ENCODE measurements at places on chromosomes 12 and 14.
A peak's percentile ranks its signal among the peaks of the same experiment; 100 is the strongest.

- DNase-seq = no peak
Observed at GRCh38 chr14:53327716-53328115, 174.6 kb upstream of the DDHD1 start.

- DNase-seq = no peak
Observed at GRCh38 chr12:23931176-23931575, 18.3 kb downstream of the SOX5 start.

GRCh38 chr12:102728506-102729242 lies 188.4 kb downstream of the PAH start:
- DNase-seq = no peak

- DNase-seq = no peak
Observed at GRCh38 chr12:25962932-25963525, 4.5 kb downstream of the RASSF8 start.

GRCh38 chr14:73863209-73863608 lies 11.6 kb downstream of the PTGR2 start:
- no peak for DNase-seq

DNA sequence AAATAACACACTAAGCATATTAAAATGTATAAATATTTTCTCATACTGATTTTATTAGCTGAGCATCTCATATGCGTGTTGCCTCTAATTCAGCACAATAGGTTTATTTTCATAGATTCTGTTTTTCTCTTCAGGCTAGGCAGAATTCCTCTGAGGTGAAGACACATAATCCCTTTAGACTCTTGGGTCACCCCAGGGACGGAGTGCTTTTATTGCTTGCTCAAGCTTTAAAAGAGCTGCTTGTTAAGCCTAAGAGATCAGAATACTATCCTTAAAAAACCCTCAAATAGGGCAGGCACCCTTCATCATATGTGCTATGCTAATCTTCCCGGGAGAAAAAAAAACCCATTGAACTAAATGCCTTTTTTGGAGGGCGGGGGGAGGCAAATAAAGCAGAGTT lies 390.1 kb downstream of the KCNH5 start:
- no peak for DNase-seq

- DNase-seq = no peak
Observed at GRCh38 chr12:132052196-132052932, 91.8 kb downstream of the DDX51 start.

DNA sequence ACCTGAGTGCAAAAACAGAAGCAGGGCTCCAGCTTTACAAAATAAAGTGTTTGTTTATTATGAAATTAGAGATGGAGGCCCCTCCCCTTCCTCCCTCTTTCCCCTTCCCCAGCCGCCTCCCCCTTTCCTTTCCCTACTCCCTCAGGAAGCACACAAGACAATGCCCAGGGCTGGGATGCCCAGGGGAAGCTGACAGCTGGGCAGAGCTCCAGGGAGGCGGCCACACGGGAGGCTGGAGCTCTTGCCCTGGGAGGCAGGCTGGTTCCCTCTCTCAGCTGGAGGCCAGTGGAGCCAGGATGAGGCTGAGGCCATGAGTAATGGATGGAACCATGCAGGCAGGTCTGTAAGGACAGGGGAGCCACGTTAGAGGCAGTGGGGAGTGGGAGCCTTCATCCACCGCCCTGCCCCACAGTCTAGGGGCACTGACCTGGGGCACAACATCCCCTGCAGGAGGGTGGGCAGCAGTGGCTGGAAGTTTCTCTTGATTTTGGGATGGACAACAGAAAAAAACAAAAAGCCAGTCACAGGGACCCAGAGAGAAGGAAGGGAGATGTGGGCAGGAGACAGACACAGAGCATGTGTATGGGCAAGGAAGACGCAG lies 5.1 kb downstream of the PSMB11 start:
- no peak for DNase-seq

- DNase-seq = no peak
Observed at GRCh38 chr14:51547260-51547659, 104.5 kb upstream of the FRMD6 start.

GRCh38 chr14:70525691-70526090 lies 9.1 kb downstream of the ADAM20 start:
- DNase-seq = no peak

GRCh38 chr12:120200364-120200800 lies 529 bp downstream of the RPLP0 start:
- DNase-seq = no peak

DNA sequence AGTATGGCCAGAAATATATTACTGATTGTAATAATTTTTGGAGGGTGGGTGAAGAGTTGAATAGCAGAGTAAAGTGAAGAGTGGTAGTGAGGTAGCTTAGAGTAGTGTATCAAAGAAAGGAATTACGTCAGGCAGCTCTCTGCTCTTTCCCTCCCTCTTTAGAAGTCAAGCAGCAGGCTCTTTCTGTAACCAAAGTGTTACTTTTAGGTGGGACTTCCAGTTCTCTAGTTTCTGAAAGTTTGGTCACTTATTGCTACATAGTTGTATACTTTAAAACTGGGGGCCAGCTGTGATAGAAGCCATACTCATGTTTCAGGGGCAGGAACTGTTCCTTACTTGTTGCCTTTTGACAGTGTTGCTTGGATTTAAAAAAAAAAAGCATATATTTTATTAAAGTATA lies 30.6 kb downstream of the ATF7IP start:
- no peak for DNase-seq

DNA sequence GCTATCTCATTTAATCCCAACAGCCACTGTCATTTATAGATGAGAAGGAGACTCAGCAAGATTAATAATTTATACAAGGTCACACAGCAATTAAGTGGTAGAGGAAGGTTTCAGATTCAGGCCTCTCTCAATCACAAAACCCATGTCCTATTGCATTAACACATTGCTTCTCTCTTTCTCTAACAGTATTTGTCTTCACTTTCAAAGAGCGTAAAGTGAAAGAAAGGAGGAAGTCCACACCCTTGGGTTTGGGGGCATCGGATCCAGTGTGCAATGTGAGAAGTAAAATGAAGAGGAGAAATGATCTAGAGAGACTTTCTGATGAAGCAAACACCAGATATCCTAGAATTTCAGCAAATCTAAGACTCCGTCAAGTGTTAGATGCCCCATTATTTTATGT lies 7.0 kb upstream of the VRK1 start:
- no peak for DNase-seq

DNA sequence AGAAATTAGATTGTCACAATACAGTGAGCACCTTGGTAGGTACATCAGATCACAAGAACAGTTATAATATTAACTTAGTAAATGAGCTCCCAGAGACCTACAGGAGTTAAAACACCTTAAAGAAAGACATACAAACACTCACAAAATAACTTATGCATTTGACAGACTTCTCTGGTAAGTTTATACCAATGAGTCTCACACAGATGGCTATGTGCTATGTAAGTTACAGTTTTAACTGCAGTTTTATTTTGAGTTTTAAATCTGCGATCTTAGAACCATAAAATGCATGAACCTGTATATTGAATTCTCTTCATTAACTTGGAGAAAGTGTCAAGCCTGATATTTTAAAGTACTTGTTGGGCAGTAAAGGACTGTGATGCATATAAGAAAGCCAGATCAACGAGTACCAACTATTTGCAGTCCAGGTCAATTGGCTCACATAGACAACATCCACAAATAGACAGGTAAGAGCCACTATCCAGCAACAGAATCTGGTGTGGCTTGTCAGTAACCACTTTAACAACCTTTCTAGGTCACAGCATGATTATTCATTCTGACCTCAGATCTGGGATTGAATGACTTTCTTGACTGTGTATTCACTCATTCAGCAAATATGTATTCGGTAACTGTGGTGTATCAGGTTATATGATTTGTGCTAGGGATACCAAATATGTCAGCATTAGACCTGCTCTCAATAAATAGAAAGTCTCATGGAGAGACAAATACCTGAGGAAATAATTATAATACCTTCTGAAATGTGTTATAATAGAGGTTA lies 856.6 kb upstream of the MGAT4C start:
- DNase-seq = no peak

DNA sequence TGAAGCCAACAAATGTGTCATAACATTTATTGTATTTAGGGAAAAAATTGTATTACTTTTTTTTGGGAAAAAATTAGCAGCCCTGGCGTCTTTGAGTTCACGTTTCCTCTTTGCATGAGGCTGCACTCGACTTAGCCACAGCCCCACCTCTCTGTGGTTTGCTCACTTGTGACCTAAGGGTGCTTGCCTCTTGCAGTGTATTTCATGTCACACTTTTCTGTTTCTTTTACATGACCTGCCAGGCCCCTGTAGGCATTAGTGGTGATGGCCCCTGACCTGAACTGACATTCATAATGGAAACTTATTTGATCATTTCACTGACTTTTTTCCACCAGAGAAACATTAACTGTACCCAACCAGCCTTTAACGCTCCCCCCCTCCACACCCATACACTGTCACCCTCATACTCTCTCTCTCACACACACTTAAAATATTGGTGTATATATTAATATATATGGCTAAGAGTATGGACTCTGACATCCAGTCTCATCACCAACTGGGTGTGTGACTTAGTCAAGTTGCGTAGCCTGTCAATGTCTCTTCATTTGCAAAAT lies 122.9 kb downstream of the PRKCH start:
- no peak for DNase-seq

GRCh38 chr12:57751432-57751787 lies 700 bp downstream of the CDK4 start:
- no peak for DNase-seq

DNA sequence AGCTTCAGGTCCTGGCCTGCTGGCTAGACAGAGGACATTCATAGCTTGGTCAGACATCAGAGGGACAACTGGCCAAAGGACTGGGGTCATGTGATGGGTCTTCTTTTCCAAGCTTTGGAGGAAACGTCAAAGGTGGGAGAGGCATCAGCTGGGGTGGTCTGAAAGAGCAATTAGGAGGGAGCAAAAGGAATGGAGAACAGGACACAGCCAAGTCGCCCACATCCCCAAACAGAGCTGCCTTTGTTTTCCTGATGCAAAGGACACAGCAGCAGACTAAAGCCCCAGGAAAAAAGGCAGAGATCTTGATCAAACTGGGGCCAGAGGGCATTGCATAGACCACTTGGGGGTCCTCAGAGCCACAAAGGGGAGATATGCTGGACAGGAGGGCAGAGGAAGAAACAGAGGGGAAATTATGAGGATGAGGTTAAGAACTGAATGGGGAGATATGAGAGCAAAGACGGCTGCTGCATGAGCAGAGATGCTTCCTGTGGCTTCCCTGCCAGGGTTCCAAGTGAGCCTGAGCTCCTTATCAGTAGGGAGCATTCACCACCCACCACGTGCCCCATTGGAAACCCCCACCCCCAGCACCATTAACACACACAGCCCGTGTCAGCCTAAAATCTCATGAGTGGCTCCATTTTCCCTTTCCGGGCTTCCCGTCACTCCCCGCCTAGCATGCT lies 62.4 kb downstream of the ANO2 start:
- DNase-seq = no peak

DNA sequence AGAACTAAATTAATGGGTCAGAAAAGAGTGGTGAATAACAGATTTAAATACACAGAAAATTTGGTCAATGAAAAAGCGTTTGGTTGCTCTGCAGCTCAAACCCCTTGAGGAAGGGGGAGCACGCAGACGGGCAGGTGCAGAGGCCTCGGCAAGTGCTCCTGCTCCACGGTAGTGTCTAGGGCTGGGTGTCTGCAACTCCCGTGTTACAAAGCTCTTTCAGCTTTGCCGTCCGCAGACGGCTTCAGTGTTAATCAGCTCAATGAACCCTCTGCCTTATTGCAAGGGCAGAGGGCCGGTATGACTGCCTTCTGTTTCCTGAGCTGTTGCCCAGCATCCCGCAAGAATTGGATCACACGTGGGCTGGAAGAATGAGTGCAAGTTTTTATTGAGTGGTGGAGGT lies 125.7 kb upstream of the TRHDE start:
- DNase-seq = no peak

DNA sequence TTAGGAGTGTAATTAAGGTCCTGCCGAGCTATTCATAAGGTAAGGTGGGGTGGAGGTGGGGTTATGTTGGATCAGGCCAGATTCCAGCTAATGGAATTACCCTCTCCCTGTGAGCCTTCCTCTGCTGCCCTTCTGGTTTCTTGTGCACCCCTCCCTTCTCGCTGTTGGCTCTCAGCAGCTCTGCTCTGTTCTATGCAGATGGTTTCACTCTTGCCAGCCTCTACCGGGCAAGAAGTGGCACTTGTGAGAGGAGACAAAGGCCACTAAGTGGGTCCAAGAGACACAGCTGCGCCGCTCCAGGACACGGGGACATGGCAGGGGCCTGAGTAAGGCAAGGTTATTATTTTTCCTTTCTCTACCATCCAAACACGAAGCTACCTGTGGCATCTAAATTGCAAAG lies 334.4 kb downstream of the EMP1 start:
- DNase-seq = peak; percentile 67

- DNase-seq = no peak
Observed at GRCh38 chr14:54116972-54117371, 160.3 kb upstream of the BMP4 start.

DNA sequence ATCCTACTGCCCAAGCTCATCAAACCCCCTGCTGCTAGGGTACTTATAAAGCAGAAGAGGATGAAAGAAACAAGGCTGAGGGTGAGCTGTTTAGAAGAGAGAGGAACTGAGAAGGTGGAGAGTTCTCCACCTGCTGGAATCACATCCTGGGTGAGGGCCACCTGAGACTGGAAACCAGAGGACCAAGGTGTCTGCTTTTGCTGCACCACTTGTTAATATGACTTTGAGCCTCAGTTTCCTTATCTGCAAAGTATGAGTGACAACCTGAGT lies 203.2 kb upstream of the SSTR1 start:
- DNase-seq = no peak

- DNase-seq = no peak
Observed at GRCh38 chr14:88303041-88303440, 20.0 kb downstream of the KCNK10 start.

GRCh38 chr14:91947475-91948184 lies at the start of gene FBLN5:
Gene FBLN5 (minus strand): TSS chr14:91947694. CDS start chr14:91947229, 465 bp downstream.
- DNase-seq = no peak

DNA sequence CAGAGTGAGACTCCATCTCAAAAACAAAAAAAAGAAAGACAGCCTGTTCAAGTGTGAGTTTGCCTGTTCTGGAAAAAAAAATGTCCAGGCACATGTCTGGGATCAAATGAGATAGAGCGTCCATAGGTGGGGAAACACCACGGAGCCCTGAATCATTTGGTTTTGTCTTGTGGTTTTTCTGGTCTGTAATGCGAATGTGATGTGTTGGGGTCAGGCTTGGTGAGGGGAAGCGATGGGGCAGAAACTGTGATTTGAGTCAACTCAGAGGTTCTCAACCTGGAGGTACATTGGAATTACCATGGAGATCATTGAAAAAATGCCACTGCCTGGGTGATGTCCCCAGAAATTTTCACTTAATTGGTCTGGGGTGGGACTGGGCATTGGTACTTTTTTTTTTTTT lies 183.9 kb upstream of the PWP1 start:
- DNase-seq = no peak

DNA sequence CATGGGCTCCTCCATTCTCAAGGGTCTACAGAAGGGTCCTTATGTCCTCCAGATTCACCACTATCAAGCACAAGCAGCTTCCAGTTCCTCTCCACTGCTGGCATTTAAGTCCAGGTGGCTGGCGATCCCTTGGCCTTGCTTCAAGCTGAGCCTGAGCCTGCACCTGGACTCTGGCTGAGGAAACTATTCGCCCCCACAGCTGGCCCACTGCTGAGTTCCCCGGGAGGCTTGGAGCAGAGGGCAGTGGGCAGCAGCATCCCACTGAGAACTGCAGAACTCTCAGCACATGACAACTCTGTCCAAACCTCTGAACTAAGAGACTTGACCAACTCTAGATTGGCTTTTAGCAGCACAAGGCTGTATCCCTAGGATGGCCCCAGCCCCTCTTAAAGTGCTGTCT lies 11.3 kb upstream of the RABGGTA start:
- DNase-seq = no peak
